ENCODE measurements at places on chromosomes 5 and 9. TPM values are rescaled to one million over a fixed set of nuclear protein-coding genes. Genes with fewer than 3 reads are reported as not detected.

- no peak for DNase-seq
Observed at GRCh38 chr5:82414041-82414388, 135.9 kb upstream of the RPS23 start.

DNA sequence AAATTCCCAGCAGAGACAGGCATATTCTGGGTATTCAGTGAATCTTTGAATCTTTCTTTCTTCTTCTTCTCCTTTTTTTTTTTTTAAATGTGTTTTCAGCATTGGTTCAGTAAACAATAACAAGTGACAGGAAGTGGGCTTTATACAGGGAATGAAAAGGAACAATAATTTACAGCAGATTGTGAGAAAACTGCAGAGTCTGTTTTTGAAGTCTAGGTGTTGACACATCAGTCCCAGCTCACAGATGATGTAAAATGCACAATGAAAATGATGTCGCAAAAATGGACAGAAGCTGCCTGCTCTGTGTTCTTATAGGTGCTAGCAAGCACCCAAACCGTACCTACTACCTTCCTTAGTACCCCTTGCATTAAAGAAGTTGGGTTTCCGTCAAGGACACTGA, 38.8 kb downstream of the TNC start:
- no peak for DNase-seq

DNA sequence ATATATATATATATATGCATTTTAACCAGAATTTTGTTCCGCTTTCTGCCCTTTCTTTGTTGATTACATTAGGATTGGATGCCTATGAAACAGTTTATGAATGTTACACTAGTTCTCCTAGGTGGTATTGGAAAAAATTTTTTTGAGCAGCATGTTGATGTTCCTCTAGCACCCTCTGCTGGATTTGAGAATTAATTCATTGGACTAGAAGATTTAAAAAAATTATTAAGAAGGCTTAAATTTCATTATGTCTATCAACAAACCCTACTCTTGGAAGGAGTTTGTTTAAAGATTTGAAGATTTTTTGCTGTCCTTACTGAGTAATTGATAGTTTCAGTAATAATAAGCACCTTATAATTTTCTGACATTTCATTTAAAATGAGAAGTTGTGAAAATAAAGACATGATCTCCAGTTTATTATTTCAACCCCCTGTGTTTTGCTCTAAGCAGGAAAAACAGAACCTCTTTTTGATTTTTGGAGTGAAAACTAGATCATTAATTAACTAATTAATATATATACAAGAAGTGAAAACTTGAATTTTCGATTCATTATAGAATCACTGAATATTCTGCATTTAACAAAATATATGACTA, 89.6 kb downstream of the CCDC171 start:
- peak; percentile 3 for DNase-seq

Gene WWC1
- 1.4 TPM for polyA plus RNA-seq

DNA sequence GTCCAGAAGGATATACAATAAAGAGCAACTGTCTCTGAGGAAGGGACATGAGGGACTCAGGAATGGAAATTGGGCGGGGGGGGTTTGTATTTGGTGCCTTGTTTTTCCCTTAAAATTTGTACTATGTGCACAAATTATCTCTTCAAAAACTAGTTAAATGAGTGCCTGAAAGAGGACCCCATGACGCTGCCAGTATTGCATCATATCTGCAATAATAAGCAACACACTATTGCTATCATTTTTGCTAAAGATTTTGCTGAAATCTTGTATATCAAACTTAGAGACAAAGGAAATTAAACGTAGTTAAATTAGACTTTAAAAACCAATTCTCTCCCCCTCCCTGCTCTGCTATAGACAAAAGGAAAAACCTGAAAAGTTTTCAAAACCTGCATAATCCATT, 89.7 kb upstream of the SLC30A5 start:
- DNase-seq = no peak

Gene ENHO
- polyA plus RNA-seq = not detected

Gene CDH10
- 0.02 TPM for polyA plus RNA-seq

GRCh38 chr9:36142510-36143244, 6.1 kb downstream of the GLIPR2 start:
- no peak for DNase-seq

DNA sequence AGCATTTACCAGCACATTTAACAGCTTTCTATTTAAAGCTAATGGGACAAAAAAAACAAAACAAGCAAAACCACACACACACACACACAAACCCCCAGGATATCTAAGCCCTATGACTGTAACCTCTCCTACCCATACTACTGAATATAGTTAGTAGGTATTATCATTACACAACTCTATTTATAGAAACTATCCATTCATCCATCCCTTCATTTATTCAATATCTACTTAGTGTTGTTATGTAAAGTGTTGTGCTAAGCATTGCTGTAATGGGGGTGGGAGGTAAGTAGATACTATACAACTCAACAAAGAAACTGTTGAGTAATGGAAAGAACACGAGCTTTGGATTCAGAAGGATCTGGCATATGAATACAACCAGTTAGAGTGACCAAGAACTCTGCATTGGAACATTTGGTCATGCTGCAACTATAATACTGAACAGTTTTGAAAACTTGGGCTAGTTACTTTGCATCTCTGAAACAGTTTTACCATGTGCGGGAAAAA, 82.3 kb upstream of the ZNF608 start:
- no peak for DNase-seq

GRCh38 chr9:109012009-109012875, 1.1 kb downstream of the CTNNAL1 start:
- peak; percentile 74 for DNase-seq

DNA sequence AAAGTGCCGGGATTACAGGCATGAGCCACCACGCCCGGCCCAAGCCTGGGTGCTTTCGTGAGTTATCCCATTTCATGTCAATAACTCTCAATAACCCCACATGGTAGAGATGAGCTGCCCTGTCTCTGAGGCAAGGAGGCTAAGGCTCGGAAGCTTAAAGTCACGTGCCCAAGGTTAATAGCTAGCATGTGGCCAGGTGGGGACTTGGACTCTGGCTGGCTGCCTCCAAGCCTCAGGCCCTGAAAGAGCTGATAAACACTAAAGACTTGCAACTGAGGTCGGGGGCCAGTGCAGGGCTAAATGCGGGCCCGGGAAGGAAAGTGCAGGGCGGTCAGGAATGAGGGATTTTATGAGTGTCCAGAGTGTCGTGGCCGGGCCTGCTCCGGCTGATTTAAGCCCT, 30.9 kb upstream of the BARHL1 start:
- no peak for DNase-seq

- DNase-seq = no peak
Observed at GRCh38 chr5:179008667-179009066, 13.5 kb upstream of the GRM6 start.

DNA sequence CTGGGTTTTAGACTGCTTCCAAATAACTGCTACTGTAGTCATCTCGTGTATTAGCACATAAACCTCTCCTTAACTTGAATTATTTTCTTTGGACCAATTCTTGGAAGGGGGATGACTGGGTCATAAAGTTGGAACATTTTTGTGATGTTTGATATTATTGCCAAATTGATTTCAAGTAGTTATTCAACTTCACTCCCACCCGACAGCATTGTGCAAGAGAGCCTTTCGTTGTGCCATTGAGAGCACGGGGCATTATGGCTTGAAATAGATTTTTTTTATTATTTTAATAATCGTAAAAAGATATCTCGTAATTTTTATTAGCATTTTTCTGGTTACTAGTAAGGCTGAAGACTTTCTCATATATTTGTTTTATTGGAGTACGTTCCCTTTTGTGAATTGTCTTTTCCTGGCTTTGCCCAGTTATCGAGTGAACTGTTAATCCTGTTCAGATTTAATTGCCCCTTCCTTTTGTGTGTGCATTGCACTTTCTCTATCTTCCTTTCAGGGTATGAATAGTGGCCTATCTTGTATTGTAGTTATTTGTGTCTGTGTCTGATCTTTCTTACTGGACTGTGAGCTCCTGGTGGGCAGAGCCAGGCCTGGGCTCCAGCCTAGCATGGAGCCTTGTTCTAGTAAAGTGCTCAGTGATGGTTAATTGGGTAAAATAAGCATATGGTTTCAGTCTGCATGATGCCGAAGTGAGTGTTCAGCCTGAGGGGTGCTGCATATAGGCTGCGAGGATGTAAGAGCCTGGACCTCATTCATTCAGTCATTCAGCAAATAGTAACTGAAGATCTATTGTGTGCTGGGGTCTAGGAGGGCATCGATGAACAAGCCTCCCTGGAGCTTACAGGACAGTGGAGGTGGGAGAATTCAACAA, 93.5 kb upstream of the SHB start:
- DNase-seq = peak; percentile 44

DNA sequence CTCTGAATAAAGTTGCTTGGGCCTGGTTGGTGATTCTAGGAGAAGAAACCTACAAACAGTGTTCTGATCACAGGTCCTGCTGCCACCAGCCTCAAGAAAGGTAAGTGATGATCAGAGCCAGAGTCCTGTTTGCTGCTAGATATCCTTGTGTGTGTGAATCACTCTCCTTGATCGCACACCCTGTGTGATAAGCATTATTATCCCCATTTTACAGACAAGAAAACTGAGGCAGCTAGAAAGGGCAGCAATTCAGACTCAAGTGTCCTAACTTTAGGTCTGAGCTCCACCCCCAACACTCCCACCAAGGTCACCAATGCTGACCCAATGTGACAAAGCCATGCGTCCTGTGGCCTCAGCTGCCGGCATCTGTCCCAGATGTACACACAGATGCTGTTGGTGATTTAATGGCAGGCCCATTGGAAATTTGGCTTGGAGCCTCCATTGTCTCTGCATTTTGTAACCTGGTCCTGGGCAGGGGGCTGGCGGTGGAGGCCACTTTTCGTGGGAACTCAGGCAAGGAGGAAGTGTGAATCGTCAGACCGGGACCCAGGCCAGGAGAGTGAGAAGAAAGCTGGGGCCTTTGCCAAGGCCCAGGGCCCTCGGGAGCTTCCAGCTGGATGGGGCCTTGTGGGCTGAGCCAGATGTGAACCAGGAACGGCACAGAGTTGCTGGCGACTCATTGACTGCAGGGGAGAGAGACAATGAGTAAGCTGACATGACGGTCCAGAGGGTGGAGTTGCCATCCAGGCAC, 29.8 kb upstream of the GGTA1 start:
- DNase-seq = peak; percentile 91

- DNase-seq = no peak
Observed at GRCh38 chr5:151094030-151094851, 13.4 kb upstream of the TNIP1 start.

GRCh38 chr5:133686566-133686965, 74.2 kb upstream of the FSTL4 start:
- no peak for DNase-seq

- DNase-seq = no peak
Observed at GRCh38 chr5:135110785-135111596, 77.0 kb upstream of the PITX1 start.

GRCh38 chr9:12674961-12675360, 18.2 kb upstream of the TYRP1 start:
- no peak for DNase-seq

Gene SV2C
- not detected for polyA plus RNA-seq

Gene FOXD4L4
- not detected for polyA plus RNA-seq

Gene PDE8B
- polyA plus RNA-seq = 2.2 TPM

DNA sequence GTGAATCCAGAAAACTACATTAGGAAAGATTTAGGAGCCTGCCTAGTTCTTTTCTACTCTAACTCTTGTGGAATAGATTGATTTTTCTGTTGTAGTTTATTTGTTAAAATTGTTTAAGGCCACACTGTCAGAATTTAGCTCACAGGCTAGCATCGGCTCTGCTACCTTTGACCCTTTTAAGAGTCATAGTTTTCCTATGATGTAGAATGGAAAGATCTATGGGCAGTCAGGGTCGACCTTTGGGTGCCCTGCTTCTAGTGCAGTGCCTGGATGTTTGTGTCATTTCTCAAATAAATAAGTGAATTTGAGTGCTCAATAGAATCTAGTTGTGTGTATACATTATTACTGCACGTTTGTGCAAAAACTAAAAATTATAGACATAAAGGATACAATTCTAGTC, 38.7 kb downstream of the BASP1 start:
- no peak for DNase-seq

- no peak for DNase-seq
Observed at GRCh38 chr5:17129093-17129849, 88.2 kb upstream of the BASP1 start.

Gene IL13
- polyA plus RNA-seq = not detected
